Spleen (tissue), 13 donors: ENCODE measurements at places on chromosomes 7 and 10. TPM values are rescaled to one million over a fixed set of nuclear protein-coding genes. Genes with fewer than 3 reads are reported as not detected.

Gene CNNM1
- 0.16 TPM for total RNA-seq

Gene MBLAC1
- 1.8 TPM for total RNA-seq

- no peak overlapping the region for H3K4me3 ChIP-seq
- H3K36me3 ChIP-seq: no peaks in the 10 kb centered on the region
- H3K27ac ChIP-seq: no peak overlapping the region
- no peaks in the 10 kb centered on the region for H3K27me3 ChIP-seq
- no peaks in the 10 kb centered on the region for H3K4me1 ChIP-seq
- DNase-seq: no peak
Measured at GRCh38 chr7:80482950-80483349, 28.9 kb downstream of the GNAT3 start.

GRCh38 chr10:59557642-59558041 lies 152.0 kb downstream of the SLC16A9 start:
- no peak overlapping the region for H3K27ac ChIP-seq
- no peak overlapping the region for H3K4me3 ChIP-seq
- no peaks in the 10 kb centered on the region for H3K36me3 ChIP-seq
- DNase-seq: no peak

DNA sequence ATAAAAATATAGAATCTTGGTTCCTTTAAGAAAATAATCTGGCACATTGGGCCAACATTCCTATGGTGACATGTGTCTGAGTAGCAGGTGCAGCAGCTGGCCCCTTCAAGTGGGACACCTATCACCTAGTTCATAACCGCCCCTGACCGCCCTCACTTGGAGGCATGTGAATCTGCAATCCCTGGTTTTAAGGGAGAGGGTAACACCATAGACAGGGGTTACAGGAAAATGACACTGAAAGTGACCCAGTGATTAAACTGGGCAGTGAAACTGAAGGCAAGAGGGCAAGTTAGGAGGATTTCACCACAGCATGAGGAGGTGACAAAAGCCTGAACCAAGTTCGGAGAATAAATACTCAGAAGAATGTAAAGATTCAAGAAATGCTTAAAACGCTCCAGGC lies 1.1 kb downstream of the RSU1 start:
- no peak overlapping the region for H3K27ac ChIP-seq
- no peak for DNase-seq

DNA sequence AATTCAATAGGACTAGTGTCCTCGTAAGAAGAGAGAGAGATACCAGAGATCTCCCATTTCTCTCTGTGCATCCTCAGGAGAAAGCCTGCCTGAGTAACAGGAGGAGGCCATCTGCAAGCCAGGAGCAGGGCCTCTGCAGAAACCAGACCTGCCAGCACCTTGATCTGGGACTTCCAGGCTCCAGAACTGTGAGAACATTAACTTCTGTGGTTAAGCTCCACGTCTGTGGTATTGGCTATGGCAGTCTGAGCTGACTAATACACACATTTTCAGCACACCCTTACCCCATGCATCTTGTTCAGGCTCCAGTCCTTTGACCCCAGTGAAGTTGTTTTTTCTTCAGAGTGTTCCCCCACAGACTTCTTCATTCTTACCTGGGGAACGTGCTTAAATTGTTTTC lies 3.1 kb upstream of the CRTAC1 start:
- peaks cover 23% of the 10 kb centered on the region for H3K4me1 ChIP-seq
- DNase-seq: no peak
- H3K27me3 ChIP-seq: peaks cover 43% of the 10 kb centered on the region
- no peaks in the 10 kb centered on the region for H3K36me3 ChIP-seq
- H3K4me3 ChIP-seq: no peak overlapping the region

GRCh38 chr7:81944058-81944457 lies 174.2 kb upstream of the HGF start:
- H3K4me1 ChIP-seq: no peaks in the 10 kb centered on the region
- no peak overlapping the region for H3K27ac ChIP-seq
- DNase-seq: no peak
- no peak overlapping the region for H3K4me3 ChIP-seq
- no peaks in the 10 kb centered on the region for H3K27me3 ChIP-seq

Gene NPC1L1
- 0.07 TPM for total RNA-seq

Gene LIPN
- total RNA-seq: not detected

Gene AKR1C8
- 0.26 TPM for total RNA-seq

DNA sequence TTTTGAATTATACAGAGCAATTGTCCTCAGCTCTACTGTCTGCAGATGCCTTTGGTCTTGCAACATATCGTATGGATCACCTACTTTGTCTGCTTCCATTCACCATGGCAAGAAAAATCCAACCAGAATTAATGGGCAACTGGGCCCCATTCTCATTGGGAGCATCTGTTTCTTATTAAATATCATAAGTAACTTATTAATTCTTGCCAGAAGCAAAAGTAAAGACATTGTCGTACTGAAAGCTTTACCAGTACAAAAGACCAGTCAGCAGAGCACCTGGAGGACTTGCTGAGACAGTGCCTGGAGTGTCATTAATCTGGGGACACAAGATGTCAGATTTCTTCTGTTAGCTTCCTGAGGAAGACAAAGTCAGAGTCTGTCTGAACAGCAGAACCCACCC lies 404.5 kb downstream of the INHBA start:
- no peak overlapping the region for H3K4me3 ChIP-seq
- no peaks in the 10 kb centered on the region for H3K27me3 ChIP-seq
- H3K27ac ChIP-seq: no peak overlapping the region

DNA sequence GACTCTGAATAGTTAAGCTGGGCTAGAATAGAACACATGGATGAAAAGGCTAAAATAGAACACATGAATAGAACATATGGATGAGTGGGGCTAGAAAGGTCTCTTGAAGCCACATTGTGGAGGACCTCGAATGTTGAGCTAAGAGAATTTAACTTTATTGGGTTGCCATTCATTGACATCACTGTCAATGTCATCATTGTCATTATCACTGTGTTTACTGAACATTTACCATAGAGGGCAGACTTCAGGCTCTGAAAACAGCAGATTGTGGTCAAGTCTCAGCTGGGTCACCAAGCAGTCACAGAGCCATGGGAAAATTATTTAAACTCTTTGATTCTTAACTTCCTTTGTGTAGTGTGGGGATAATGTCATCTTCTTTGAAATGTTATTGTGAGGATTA lies 80.4 kb downstream of the WDFY4 start:
- no peak overlapping the region for H3K4me3 ChIP-seq
- no peak for DNase-seq
- peaks cover 11% of the 10 kb centered on the region for H3K36me3 ChIP-seq

Gene SLC26A3
- total RNA-seq: not detected

Gene UPK3B
- 1.9 TPM for total RNA-seq
